AG09319 (cell line): ENCODE measurements at places on chromosomes 3 and 15.

GRCh38 chr15:42511007-42511391 lies 15.6 kb downstream of the SNAP23 start:
- DNase-seq = no peak

GRCh38 chr15:96361309-96362010 lies 31.0 kb downstream of the NR2F2 start:
- no peak for DNase-seq

GRCh38 chr3:94251566-94251965 lies 188.7 kb downstream of the NSUN3 start:
- no peak for DNase-seq

GRCh38 chr15:75178938-75179745 lies 22.5 kb upstream of the C15orf39 start:
- no peak for DNase-seq

GRCh38 chr3:150346981-150347863 lies 60.9 kb upstream of the TSC22D2 start:
- DNase-seq = peak; percentile 44

DNA sequence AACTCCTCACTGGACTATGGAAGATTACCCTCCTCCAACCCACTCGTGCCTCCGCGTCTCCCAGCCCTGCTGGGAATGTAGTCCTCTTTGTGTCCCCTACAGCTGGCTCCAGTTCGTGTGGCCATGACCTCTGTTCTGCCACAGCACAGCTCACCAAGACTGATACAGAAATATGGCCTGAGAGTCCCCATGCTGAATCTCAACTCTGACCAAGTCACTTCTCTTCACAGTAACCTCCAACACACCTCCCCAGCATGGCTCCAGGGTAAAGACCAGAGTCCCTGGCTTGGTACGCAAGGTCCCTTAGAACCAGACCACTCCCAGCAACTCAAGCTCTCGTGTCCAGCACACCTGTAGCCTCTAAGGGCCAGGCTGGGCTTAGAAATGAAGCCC lies 2.3 kb upstream of the COL7A1 start:
- no peak for DNase-seq

DNA sequence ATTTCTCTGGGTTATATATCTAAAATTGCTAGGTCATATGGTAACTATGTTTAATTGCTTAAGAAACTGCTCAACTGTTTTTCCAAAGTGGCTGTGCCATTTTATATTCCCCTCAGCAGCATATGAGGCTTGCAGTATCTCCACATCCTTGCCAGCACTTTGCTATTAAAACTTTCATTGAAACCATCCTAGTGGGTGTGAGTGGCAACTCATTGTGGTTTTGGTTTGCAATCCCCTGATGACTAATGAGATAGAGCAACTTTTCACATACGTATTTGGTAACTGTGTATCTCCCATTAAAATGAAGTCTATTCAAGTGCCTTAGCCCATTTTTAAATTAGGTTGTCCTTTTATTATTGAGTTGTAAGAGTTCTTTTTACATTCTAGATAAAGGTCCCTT lies 17.3 kb downstream of the KPNA1 start:
- peak; percentile 69 for DNase-seq

DNA sequence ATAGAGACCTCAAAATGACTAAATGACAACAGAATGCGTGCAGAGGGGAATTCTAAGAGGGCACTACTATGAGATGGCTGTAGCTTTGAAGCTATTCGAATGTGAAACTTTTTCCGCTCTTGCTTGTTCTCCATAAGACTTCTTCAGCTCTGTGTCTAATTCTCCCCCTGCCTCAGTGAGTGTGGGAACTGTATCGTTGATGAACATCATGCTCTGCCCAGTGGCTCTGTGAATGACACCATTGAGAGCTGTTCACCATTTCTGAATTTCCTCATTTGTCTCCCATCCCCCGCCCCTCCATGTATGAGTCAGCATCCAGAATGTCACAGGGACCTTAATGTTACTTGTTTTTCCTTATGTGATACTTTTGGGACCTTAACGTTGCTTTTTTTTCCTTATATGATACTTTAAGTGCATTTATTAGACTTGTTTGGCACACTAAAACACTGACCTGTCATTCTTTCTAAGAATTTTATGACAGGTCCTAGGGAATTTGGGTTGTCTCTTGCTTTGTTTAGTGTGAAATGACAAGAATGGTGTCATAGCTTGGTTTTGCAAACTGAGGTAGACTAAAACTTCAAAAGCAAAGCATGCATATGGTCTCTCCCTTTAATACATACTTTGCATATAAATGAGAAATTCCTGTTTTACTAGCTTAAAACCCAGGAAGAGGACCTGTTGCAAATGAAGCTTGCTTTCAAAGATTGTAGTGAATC lies 99.6 kb downstream of the FNDC3B start:
- DNase-seq = no peak

- DNase-seq = no peak
Observed at GRCh38 chr3:52769786-52770455, 819 bp downstream of the NEK4 start.

- DNase-seq = no peak
Observed at GRCh38 chr15:74845208-74845568, 2.2 kb upstream of the ULK3 start.

DNA sequence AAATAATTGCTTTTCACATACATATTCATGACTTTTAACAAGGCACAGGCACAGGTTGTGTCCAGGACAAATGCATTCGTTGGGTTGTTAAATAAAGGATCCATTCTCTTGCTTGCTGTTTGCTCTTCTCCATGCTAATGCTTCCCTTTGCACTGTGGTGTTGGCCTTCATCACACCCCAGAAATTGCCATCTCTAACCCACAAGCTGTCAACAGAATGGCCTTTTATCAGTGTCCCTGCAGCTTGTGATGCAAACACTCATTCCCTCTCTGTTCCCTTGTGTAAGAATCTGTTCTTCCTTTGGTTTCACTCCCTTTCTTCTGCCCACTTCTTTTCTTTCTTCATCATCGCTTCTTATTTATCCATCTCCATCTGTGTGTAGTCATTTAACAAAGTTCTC lies 72.2 kb downstream of the SLC7A14 start:
- DNase-seq = no peak

DNA sequence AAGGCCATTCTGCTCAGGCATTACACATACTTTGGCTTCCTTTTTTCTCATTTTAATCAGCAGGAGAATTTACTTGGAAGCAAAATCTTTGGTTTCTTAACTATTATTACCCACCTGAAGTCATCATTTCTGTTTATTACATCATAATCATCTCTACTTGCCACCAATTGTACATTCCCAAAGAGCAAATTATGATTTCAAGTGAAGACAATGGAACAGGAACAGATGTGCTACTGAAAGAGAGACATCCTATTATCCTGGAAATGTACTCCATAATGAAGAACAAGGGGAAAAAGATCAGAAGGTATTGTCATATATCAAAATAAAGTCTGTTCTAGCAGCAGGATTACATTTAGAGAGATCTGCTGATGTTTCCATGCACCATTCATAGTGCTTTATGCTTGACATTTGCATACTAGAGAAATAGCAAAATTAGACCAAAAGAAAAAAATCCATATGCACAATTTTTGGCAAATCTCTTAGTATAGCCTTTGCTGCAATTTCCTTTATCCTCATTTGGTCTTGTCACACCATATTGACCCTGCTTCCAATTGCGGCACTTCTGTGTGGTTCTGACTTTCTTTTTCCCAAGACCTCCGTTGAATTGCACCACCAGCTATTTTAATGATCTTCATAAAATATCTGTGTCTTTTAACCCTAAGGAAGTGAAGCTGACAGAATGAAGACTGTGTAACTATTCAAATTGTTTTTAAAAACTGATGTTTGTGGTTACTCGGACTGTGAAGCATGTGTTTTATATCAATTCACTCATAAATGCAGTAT lies 683.8 kb downstream of the ZNF385D start:
- DNase-seq = no peak

DNA sequence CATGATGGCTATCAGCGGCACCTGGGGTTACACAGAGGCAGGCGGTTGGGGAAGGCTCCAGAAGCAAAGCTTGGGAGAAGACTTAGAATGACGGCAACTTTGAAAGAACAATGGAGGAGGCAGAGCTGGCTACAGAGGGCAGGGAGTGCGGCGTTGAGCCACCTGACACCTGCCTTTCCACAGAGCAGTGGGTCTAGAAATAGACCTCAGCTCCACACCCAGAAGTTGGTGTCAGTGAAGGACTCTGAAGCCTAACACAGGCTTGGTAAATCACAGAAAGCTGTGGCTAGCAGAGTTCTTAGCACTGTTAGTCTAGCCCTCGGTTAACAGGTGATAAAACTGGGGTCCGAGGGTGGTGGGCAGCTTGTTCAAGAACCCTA lies 23.1 kb upstream of the EHD4 start:
- no peak for DNase-seq

- DNase-seq = no peak
Observed at GRCh38 chr3:69504232-69504631, 118.3 kb upstream of the FRMD4B start.

DNA sequence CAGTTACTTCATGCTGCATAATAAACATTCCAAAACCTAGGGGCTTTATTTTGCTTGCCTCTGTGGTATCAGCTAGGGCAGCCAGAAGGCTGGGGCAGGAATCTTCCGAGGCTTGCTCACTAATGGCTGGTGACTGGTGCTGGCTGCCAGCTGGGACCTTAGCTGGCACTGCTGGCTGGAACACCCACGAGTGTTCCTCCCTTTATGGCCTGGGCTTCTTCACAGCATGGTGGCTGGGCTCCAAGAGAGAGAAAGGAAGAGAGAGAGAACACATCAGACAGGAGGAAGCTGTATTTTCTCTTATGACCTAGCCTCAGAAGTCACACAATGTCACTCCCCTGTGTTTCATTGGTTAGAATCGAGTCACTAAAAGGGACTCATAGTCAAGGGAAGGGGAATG lies 23.9 kb upstream of the CDCP1 start:
- no peak for DNase-seq

DNA sequence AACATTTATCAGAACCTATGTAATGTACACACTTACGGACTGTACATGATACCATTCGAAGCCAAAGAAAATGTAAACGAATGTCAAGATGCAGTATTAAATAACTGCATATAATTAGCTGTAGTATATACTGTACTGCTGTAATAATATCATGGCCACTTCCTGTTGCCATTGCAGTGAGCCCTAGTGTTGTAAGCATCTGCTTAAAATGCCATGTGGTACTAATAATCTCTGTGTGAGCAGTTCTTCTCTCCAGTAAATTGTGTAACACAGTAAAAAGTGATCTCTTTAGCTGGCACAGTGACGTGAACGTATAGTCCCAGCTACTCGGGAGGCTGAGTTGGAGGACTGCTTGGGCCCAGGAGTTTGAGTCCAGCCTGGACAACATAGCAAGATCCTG lies 8.6 kb downstream of the SPG11 start:
- DNase-seq = peak; percentile 63

DNA sequence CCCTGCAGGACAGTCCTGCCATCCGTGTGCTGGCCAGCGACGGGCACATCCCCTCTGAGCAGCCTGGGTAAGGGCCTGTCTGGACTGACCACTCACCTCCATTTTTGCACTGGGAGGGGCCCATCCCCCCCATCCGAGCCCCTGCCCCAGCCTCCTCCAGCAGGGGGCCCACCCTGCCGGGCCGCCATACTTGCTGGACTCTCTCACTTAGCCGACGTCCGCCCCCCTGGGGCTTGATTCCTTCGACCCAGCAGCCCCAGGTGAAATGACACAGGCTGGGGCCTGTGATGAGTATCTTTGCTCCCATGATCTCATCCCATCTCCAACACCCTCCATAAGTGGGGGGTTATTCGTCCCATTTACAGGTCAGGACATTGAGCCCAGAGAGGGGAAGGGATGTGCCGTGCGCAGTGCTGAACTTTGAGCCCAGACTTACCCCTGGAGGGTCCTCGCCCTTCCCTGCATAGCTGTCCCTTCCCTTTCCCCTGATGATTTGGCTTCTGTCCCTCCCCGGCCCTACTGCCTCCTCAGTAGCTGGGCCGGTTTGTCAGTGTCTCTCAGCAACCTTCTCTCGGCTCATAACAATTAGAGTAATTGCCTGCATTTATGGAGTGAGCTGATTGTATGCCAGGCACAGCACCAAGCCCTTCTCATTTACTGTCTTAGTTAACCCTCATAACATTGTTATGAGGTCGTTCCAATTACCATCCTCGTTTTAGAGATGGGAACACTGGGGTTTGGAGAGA lies 4.2 kb downstream of the LMAN1L start:
- DNase-seq = no peak

DNA sequence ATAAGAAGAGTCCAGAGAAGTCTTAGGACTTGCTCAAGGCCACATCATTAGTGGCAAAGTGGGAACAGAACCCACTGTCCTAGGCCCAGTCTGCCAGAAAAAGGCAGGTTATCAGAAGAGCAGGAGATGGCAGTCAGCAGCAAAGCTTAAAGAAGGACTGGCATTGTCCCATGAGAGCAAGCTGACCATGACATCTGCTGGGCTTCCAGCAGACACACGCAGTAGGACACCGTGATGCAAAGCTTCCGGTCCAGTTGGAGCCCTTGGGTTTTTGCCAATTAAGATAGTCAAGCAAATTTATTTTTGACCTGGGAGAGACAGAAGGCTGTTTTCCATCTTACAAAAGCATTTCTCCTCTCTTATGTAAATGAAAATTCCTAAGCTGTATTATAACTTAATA lies 42.1 kb downstream of the ZBTB38 start:
- DNase-seq = no peak

- DNase-seq = no peak
Observed at GRCh38 chr3:25789209-25789595, 688 bp upstream of the OXSM start.

- no peak for DNase-seq
Observed at GRCh38 chr15:79007066-79007465, 62.2 kb upstream of the CTSH start.

- no peak for DNase-seq
Observed at GRCh38 chr3:25719321-25719720, 54.6 kb upstream of the TOP2B start.

- DNase-seq = no peak
Observed at GRCh38 chr15:34470091-34470490, 32.5 kb upstream of the GOLGA8A start.

- no peak for DNase-seq
Observed at GRCh38 chr15:67322481-67322880, 67.9 kb downstream of the IQCH start.

- no peak for DNase-seq
Observed at GRCh38 chr3:33722626-33723370, 4.7 kb upstream of the CLASP2 start.

GRCh38 chr3:194484614-194485013 lies 2.2 kb downstream of the ATP13A3 start:
- DNase-seq = no peak

DNA sequence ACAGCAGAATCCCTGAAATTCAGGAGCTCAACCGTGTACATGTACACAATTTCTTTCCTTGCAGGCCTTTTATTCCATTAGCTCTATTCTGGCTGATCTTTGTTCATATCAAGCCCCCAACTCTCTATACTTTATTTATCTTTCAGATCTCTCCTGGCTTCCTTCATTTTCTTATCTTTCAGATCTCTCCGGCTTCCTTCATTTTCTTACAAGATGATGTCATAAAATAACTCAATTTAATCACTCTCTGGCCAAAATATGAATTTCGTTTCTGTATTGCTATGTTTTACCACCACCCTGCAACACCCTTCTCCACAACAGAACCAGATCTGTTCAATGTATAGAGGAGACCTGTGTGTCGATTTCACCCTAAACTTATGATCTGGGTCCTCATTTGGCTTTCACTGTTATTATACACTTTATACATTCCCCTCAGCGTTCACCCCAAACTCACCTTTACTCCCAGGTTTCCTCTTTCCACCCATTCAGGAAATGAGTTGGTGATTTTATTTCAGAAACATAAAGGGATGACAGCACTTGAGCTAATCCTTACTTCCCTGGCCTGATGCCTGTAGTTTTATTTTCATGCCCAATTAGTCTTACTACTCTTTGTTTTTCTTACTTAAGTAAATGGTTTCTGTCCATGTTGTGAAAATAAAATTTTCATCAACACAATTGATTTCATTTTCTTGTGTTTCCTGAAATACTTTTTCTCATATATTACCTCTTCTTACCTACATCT lies 195.5 kb downstream of the BCHE start:
- DNase-seq = no peak
